Activated CD4-positive, alpha-beta T cell treated with anti-CD3 and anti-CD28 coated beads for 1 hour (primary cell): ENCODE measurements at places on chromosomes 2 and 18.

GRCh38 chr18:59996370-59996966, 96.7 kb downstream of the PMAIP1 start:
- DNase-seq: no peak

DNA sequence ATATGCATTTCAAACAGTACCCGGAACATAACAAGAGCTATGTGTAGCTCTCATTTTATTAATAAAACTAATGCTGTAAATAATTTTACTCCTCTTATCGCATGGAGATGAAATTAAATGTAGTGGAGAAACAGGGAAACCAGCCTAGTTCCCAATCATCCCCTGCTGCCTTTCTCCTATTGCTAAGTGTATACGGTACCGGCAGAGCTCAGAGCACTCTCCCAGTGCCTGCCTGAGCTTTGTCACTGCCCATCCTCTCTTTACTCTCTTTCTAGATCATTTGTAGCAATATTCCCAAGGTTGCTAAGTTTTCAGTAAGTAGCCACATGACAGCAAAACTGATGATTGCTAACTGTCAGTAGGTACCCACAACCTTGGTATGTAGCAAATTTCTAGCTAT, 85.5 kb upstream of the ZSWIM2 start:
- no peak for DNase-seq

GRCh38 chr2:43262951-43263350, 36.5 kb upstream of the ZFP36L2 start:
- DNase-seq: no peak

DNA sequence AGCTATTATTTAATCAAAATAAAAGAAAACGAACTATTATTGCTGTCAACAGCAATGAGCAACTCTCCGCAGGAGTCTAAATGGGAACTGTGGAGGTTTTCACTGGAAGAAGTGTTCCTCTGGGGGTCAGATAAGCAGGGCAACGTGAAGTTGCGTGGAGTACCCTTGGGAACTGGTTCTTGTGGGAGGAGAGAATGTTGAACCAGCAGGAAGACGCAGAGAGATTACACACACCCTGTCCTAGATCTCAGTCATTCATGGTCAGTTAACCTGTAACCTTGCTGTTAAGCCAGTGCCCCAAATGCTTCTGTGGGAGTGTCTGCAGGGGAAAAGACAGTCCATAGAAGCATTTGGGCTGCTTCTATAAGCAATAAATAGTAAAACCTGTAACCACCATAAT, 20.4 kb upstream of the CABLES1 start:
- no peak for DNase-seq

- no peak for DNase-seq
Observed at GRCh38 chr2:142723236-142723635, 154.2 kb upstream of the KYNU start.

DNA sequence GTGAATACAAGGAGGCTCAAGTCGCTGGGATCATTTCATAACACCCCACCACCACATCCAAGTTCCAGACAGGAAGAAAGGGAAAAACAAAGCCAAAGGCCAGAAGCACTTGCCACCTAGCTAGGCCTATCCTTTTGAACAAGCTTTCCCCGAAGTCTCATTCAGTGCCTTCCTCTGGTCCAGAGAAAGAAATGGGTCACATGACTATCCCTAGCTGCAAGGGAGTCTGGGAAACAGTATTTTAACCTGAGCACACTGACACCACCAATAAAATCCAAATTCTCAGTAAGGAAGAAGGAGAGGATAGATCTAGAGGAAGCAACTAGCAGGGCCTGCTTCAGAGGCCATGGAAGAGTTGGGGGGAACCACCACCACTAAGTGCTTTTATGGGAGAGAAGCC, 91.2 kb downstream of the POLR1A start:
- no peak for DNase-seq

DNA sequence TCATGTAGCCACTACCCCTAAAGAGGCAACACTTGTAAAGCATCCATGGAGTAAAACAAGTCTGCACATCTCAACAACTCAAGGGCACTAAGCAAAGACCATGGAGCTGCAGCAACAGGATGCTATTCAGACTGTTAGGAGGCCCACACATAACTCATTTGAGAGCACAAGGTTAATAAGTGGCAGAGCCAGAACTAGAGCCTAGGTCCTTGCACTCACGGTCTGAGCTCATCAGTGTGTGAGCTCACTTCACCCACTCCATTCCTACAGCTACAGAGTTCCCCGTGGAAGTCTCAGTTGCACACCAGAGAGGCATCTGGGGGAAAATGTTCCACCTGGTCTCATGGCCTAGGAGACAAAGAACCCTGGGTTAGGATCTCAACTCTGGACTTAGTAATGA, 35.0 kb downstream of the TTC32 start:
- DNase-seq: no peak

- DNase-seq: no peak
Observed at GRCh38 chr2:232018181-232018580, 56.7 kb downstream of the DIS3L2 start.

DNA sequence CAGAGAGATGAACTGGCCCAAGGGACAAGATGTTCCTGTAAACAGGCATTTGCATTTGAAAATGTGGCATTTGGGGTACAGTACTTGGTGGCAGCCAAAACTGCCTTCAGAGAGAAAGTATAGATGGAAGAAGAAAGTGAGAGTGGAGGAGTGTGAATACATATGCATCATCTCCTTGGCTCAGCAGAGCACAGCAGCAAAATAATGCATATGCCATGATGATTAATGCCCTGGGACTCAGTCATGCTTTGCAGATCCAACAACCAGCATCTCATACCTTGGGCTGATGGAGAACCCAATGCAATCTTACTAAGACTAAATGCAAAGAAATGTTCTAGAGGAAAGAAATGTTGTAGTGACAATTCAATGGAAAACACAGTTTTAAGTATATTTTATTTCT, 29.7 kb upstream of the CYTIP start:
- no peak for DNase-seq

DNA sequence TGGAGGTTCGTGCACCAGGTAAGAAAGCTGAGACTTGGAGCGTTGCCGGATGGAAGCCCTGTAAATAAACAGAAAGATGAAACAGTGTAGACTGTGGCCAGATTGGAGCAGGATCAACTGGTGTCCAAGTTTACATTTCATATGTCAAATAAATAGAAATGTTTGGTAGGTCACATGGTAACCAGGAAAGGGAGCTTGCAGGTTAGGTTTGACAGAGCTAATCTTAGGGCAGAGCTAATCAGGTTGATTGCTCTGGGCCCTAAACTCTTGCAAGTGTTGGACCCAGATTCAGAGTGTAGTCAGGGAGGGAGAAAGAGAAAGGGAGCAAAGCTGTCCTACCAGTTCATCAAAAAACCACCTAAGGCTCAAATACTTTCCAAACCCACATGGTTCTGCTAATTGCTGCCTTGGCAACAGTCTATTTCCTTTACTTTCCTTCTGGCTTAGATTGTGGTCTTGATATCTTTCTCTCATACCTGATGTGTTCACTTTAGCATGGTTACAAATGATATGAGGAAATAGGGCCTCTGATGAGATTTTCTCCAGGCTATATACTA, 63.2 kb downstream of the G6PC2 start:
- DNase-seq: no peak

DNA sequence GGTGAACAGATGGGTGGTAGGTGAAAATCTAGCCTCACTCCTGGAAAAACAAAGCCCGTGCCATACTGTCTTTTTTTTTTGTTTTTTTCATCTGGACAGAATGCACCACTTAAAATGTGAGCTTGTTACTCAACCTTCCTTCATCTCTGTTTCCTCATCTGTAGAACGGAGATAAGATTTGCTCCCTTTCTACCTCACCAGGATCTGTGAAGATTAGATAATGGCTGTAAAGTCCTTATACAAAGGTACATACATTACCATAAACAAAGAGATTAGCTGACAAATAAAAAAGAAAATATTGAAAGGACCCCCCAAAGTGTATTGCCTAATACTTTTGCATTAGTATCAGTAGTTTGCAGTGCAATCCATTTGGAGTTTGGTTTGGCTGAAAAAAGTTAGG, 75.4 kb upstream of the ZEB2 start:
- no peak for DNase-seq

DNA sequence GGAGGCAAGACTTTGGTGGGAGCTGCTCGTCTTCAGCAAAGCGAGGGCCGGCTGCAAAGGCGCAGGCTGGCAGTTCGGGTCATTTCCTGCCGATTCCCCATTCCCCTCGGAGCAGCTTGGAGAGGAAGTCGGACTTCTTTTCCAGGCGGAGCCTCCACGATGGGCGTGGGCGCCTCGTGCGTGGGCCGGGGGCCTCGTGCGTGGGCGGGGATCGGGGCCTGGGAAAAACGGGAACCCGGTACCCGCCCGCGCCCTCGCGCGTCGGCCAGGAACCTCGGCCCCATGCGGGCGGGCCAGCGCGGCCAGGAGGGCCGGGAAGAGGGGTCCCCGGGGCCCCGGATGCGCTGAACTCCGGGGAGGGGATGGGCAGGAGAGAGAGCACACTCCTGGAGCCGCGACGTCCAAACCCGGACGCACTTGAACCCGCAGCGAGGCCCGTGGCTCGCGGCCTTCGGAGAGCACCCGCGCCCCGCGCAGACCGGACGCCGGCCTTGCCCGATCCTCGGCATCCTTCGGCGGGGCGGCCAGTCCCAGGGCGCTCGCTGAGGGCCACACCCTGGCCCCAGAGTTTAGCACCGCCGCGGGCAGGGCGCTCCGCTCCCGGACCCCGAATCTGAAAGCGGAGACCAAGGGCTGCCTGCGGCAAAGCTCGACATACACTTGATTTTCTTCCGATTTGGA, 368.4 kb downstream of the MTX2 start:
- no peak for DNase-seq

- DNase-seq: no peak
Observed at GRCh38 chr18:78582898-78583738, 396.5 kb upstream of the SALL3 start.

- peak; percentile 18 for DNase-seq
Observed at GRCh38 chr2:197869501-197870111, 65.2 kb downstream of the PLCL1 start.

DNA sequence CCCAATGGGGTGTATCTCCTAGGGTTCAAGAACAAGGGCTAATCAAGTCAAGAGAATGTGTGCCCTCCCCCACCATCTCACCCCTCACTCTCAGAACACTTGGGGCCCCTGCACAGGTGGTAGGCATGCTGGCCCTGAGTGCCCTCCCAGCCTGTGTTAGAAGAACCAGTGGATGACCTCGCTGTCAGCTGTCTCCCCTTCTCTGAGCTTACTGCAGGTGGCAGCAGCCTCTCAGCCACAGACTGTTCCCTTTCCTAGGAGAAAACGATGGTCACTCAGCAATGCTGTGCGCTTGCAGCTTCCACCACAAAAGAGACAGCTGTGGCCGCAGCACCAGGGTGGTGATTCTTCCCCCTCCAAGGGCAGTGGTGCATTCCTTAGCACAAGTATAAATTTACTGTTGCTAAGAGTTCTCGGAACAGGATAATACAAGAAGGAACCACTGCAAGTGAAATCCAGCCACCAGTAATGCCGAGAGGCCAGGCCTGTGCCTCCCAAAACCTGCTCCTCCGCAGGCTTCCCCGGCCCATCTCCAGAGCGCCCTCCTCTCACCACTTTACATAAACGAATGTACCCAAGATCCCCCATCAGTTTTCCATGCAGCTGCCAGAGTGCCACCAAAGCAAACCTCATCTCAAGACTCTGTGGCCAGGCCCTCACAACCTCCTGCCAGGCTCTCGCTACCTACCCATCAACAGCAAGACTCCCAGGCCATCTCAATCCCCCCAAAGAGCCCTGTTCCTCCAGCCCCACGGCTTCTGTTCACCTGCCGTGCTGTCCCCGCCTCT, 935 bp upstream of the RAMP1 start:
- DNase-seq: no peak

- DNase-seq: no peak
Observed at GRCh38 chr2:45855374-45855773, 203.9 kb downstream of the PRKCE start.

- DNase-seq: no peak
Observed at GRCh38 chr2:101533561-101534148, 58.7 kb upstream of the RFX8 start.

- DNase-seq: no peak
Observed at GRCh38 chr2:54949431-54949830, 100.8 kb downstream of the RTN4 start.

DNA sequence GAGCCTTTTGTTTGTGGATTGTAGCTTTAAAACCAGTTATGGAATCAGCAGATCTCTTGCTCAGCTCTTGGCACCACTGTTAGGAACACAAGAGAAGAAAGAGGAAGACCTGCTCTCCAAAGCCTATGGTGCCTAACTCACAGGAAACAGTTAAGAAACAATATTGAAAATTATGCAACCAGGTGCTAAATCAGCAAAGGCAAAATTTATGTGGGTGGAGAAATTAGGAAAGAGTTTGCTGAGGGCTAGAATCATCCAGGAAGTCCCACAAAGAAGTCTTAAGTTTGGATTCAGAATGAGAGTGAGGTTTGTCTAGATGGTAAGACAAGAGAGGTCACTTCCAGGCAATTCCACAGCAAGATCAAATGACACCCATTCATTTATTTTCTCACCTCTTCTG, 49.4 kb downstream of the AOX1 start:
- no peak for DNase-seq

DNA sequence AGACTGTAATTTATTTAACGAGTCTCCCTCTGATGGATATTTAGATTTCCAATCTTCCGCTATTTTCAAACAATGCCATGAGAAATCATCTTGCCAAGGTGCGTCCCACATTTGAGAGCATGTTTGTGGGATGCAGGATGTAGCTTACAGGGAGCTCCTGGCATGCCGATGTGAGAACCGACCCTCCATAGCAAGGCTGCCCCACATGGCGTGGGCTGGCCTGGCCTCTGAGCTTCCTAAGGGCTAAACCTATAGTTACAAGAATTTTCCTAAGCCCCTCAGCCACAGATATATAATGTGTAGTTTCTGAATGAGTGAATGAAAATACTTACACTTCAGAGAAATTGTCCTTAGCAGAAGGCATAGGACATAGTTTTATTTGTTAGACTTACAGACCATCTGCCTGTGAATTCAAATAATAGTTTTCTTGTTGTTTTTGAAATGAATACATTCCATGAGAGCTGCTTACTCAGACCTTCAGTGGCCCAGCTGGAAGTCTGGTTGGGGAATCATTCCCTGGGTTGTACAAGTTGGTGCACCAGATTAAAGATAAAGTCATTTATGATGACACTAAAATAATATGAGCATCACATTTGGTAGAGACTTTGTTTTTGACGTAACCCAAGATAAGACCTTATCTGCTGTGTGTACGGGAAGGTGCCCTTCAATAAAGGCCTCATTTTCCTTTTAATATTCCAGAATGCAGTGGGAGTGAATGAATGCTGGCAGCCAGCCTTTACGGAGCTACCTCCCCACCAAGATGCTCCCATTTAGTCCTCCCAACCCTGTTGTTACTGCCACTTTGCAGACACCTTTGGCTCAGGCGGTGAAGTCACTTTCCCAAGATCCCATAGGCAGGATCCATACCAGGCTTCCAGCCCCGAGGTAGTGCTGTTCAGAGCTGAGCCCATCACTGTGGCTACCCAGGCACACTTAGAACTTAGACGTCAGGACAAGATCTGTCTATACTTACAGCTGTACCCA, 107.1 kb downstream of the GLI2 start:
- no peak for DNase-seq

DNA sequence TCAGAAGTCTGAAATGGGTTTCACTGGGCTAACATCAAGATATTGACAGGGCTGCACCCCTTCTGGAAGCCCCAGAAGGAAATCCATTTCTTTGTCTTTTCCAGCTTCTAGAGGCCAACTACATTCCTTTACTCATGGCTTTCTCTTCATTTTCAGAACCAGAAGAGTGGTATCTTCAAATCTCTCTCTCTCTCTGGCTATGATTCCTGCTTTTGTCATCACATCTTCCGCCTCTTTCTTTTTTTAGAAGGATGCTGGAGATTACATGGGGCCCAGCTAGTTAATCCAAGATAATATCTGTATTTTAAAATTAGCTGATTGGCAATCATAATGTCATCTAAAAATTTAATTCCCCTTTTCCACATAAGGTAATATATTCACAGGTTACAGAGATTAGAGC, 23.8 kb downstream of the COL5A2 start:
- DNase-seq: no peak

GRCh38 chr18:64806232-64806631, 657.3 kb upstream of the LINC00305 start:
- no peak for DNase-seq
